ENCODE measurements at places on chromosomes 7 and 10.

GRCh38 chr10:3774814-3775695, 10.0 kb downstream of the KLF6 start:
- no peak for DNase-seq

- DNase-seq: no peak
These were observed 452.5 kb downstream of the PLXNA4 start for GRCh38 chr7:132123773-132124172.

- DNase-seq: no peak
These were observed 57.7 kb downstream of the NCAPG2 start for GRCh38 chr7:158646766-158647474.

GRCh38 chr7:142638581-142638980, 110.7 kb upstream of the PRSS1 start:
- DNase-seq: no peak

GRCh38 chr10:43049081-43049551, 27.8 kb upstream of the RET start:
- DNase-seq: no peak

- DNase-seq: no peak
These were observed 48.9 kb upstream of the PAX2 start for GRCh38 chr10:100696477-100696901.

GRCh38 chr7:50367100-50367499, 62.6 kb downstream of the IKZF1 start:
- no peak for DNase-seq

GRCh38 chr10:105538874-105539273, 897.8 kb downstream of the SORCS3 start:
- no peak for DNase-seq

DNA sequence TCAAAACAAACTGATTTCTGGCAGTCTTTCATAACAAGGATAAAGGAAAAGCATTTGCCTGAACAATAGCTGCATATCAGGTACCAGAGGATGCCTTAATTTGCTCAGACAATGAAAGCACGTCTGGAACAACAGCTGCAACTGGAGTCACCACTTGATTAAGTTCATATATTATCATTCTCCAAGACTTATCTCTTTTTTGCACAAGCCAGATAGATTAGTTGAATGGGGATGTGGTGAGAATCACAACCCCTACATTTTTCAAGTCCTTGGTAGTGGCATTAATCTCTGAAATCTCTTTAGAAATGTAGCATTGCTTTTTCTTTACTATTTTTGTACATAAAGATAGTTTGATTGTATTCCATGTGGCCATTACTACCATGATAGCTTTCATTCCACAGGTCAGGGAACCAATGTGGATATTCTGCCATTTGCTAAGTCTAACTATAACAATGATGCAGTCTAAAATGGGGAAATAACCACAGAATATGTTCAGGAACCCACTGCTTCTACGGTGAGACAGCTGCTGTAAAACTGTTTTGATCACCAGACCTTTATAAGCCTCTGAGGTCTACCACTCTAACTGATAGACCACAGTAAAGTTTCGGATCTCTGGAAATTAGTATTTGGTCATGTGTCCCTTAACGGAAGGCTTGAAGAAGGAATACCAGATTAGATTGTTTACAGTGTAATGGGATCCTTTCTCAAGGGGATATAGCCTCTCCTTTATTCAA, 1176.2 kb downstream of the DNAJB9 start:
- no peak for DNase-seq

DNA sequence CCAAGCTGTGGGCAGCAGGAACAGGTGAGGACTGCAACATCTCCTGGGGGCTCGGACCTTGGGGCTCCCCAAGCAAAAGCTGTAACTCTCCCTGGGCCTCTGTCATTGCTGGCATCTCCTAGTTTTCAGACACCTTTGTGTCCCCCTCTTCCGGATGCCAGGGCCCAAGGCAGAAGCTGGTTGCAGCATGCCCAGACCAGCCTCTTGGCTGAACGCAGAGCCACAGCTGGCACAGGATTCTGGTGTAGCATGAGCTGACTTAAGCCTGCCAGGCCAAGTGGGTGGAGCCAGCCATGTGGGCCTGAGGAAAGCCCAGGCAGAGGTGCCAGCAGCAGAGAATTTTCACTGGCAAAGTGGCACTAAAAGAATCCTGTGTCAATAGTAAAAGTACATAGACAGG, 43.5 kb downstream of the ZWINT start:
- no peak for DNase-seq

DNA sequence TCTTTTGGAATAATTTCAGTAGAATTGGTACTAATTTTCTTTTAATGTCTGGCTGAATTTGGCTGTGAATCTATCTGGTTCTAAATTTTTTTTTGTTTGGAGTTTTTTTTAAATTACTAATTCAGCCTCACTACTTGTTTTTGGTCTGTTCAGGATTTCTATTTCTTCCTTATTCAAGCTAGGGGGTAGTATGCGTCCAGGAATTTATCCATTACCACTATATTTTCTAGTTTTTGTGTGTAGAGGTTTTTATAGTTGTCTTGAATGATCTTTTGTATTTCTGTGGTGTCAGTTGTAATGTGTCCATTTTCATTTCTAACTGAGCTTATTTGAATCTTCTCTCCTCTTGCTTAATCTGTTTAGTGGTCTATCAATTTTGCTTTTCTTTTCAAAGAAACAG, 48.9 kb upstream of the ICA1 start:
- DNase-seq: no peak

DNA sequence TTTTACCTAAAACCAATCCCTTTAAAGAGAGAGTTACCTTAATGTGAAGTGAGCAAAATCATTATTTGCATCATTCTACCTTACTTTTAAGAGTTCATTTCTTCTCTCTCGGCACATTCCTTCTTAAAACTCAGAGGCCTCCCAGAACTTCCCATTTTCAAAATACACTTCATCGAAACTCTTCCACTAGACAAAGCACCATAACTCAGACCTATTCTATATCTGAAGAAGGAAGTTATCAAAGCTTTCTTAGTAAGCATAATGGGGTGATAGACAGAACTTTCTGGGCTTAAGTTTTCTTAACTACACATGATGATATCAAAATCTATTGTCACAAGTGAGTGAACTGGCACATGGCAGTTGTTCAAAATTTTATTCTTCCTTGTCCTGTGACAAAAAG, 24.6 kb upstream of the GNAT3 start:
- no peak for DNase-seq

GRCh38 chr7:90271753-90272152, 26.8 kb downstream of the CFAP69 start:
- DNase-seq: no peak

GRCh38 chr10:3310016-3310784, 137.6 kb upstream of the PITRM1 start:
- DNase-seq: no peak

DNA sequence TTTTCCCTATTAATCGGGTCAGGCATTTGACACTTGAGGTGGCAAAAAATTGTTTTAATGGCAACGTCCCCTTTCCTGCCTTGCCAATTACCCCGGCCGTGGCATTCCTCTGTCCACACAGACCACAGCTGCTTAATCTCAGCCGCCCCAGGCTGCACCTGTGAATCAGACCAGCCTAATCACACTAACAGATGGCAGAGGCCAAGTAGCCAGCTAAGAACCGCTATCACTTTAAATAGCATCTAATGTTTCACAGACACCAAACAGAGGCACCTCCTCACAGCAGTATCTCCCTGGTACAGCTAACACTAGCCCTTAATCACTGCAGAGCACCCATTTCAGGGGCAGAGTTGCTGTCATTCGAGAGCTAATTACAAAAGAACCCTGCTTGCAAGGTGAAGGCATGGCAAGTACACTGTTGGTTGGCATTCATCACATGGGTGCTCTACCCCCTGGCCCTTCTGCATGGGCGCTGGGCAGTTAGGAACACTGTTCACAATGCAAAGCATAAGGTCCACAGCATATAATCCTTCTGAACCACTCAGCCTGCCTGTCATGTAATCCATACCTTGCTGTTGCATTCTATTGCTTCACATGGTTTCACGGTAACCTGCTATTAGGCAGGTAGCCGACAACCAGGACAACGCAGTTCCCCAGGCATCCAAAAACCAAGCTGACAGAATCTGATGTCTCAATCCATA, 38.8 kb downstream of the FGFR2 start:
- DNase-seq: no peak

DNA sequence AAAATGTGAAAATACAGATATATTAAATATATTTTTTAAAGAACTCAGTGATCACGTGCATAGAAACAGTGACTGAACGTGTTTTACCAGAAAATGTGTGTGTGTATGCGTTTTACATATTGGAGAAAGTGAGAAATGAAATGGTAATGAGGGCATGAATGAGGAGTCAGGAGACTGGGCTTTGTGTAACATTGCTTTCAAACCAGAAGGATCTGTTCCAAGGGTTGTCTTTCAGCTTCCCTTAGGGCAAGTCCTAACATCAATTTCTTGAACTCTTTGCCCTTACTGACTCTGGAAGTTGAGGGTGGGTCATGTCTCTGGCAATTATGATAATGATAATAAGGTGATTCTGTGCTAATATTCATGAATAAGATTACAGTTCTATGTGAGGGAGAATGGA, 557.3 kb downstream of the PHTF2 start:
- no peak for DNase-seq

DNA sequence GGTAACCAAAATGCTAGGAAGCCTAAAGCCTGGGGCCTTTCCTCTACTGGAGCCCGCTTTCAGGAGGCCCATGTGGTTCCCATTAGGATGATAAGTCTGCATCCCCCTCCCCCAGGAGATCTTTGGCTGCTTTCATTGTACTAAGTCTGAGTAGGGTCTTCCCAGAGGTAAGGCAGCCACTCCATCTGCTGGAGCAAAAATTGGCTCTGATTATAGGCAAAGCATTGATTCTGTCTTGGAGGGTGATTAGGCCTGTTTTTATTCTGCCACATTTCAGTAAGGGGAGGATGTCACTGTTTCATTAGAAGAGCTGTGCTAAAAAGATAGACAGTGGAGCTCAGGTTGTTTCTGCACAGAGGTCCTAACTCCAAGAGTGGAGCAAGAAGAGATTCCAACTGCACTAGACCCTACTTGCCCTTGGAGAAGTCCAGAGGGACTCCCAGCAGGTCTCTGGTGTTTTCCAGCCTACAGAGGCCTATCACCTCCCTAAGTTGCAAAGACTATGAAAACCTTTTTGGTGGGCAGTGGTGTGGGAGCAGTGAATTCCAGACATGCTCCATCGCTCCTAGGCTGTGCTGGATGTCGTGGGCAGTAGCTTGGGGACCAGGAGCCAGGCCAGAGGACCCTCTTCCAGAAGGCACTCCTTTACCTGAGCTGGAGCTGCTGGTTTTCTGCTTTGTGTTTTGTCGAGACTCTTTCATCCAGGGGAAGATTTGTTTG, 7.1 kb upstream of the HOXA2 start:
- DNase-seq: no peak

DNA sequence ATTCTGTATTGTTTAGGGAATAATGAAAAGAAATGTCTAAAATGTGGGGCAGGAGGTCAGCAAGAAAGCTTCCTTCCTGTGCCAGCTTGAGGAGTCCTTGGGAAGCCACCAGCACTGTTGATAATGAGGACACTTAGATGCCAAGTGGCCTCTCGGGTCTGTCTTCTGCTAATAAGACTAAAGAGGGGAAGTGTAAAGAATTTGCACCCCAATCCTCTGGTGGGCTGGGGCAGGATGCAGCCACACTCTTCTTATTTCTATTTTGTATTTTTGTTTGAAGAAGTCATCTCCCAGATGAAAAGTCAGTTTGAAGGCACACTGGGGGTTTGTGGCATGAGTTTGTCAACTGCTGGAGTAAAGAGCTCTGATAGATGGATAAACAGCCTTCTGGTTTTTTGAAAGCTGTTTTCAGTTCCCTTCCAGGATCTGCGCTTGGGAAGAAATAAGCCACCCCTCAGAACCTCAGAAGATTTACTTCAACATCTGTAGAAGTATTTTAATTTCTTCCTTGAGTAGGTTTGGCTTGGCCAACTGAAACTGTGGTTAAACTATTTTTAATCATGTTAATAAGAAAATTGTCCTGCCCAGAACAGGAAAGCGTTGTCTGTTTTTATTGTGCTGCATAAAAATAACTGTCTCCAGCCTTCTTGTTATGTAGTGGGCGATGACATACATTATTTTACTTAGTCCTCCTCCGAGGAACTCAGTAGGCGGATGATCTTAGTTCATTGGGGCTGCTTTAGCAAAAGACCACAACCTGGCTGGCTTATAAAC, 128.8 kb upstream of the GPR26 start:
- DNase-seq: no peak

GRCh38 chr10:112375721-112376395, 1.9 kb downstream of the ACSL5 start:
- no peak for DNase-seq

- DNase-seq: no peak
These were observed 12.2 kb downstream of the CLRN3 start for GRCh38 chr10:127880557-127880956.

GRCh38 chr7:41787651-41788350, 84.9 kb upstream of the INHBA start:
- DNase-seq: no peak

DNA sequence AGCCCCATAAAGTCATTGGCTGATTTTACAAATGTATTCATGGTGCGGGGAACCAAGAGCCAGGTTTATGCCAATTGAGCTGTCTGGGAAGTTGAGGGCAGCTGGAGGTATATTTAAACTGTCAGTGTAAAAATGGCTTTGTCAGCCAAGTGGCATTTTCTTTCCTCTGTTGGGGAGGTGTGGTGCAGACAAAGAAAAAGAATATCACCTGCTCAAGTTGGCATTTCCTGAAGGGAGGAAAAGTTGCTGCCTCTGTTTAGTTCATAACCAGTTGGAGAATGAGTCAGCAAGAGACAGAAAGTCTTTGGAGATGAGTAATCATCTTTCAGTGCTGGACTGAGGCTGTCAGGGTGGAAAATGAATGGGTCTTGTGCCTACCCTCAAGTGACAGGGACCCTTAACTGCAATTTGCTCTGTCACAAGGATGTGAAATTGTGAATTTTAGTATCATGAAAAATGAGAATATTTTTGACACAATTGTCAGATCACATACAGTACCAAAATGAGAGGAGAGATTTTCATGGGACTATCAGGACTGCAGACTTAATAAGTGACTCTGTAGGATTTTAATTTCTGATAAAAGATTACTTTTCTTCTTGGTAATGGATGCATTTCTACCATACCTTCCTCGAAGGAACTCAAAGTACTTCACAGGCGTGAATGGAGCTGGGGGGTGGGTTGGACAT, 137.3 kb downstream of the ANLN start:
- no peak for DNase-seq

GRCh38 chr7:95327356-95327755, 3.0 kb upstream of the PON1 start:
- DNase-seq: no peak

DNA sequence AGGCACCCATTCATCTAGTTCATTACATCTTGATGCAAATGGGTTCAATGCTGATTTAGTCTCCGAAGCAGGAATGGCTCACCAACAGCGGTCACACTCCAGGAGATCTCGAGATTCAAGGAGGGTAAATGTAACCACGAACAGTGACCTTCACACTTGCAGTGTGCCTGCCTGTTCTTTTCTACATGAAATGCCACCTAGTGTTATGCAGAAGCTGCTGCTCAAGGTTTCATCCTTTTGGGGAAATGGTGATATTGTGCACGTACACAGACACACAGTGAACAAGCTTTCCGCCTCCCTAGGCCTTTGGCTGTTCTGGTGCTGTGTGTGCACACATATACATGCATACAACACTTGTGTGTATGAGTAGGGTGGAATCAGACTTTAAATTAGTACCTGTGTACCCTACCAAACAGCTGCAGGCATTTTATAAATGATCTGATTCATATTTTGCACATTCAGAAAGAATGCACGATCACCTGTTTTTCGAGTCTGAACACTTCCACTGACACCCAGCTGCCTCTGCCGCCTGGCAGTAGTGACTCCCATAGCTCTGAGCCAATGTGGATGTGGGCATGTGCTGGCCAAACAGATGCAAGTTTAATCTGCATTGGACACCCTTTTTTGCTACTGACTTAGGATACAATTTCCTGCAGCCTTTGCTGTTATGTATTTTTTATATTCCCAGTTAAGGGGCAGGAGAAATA, 100.5 kb downstream of the TACC2 start:
- DNase-seq: no peak
